ENCODE measurements at places on chromosomes 7 and 10. TPM values are rescaled to one million over a fixed set of nuclear protein-coding genes. Genes with fewer than 3 reads are reported as not detected.

- DNase-seq: no peak
These were observed 9.0 kb upstream of the CHUK start for GRCh38 chr10:100238429-100238828.

The ASIC3 gene
- 1.7 TPM for total RNA-seq

The PRKAR1B gene
- total RNA-seq: 15.6 TPM

The ARHGEF35 gene
- total RNA-seq: 10.8 TPM

Data from PC-3 (cell line).